ENCODE measurements at places on chromosomes 2 and 18. TPM values are rescaled to one million over a fixed set of nuclear protein-coding genes. Genes with fewer than 3 reads are reported as not detected.

DNA sequence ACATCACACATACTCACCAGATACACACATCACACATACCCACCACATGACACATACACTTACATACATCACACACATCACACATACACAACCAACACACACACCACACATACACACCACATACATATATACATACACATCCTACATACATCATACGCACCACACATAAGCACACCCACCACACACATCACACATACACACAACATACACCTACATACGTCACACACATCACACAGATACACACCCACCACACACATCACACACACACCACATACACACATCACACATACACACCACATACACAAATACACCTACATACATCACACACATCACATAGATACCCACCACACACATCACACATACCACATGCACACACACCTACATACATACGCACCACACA is 158.4 kb downstream of the NDUFA10 start:
- no peak for DNase-seq

DNA sequence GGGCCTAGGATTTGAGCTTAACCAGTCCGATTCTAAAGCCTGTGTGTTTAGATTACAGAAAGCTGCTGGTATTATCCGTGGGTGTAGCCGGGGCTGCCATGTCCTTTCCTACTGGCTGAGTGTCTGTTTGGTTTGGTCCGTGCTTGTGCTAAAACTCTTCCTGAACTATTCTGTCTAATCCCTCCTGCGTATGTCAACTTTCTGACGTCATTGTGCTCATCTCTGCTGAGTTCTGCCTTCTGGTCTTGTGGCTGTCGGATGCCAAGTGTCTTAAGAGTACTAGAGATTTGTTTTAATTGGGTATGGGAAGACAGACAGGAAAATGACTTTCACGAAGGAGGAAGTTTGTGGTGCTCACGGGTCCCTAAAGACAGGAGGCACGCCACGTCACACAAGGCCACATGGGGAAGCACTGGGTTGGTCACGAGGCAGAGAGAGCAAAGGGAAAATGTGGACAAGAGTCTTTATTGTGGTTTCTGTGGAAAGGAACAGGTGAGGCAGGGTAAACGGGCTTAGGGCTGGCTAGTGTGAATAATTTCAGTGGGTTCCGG is 31.8 kb upstream of the NTSR2 start:
- DNase-seq, result no peak

DNA sequence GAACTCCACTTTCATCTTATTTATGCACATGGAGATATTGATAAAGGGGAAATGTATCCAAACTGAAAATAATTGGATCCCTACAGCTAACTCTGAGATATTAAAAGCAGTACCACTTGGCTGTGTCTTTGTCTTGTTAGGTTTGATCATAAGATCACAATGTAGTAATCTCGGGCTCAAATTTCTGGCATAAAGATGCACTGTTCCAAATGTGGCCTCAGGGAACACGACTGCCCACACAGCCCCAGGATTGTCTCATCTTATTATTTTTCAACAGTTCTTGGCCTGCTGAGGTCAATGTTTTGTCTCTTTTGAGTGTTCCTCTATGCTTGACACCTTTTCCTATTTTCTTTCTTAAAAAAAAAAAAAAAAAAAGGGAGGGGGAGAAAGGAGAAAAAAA is 114.1 kb downstream of the GBX2 start:
- DNase-seq, result no peak

CAVIN2 gene
- 1.9 TPM for total RNA-seq

- DNase-seq, result no peak
Measured at GRCh38 chr2:174779361-174779928, 15.2 kb upstream of the CHRNA1 start.

DNA sequence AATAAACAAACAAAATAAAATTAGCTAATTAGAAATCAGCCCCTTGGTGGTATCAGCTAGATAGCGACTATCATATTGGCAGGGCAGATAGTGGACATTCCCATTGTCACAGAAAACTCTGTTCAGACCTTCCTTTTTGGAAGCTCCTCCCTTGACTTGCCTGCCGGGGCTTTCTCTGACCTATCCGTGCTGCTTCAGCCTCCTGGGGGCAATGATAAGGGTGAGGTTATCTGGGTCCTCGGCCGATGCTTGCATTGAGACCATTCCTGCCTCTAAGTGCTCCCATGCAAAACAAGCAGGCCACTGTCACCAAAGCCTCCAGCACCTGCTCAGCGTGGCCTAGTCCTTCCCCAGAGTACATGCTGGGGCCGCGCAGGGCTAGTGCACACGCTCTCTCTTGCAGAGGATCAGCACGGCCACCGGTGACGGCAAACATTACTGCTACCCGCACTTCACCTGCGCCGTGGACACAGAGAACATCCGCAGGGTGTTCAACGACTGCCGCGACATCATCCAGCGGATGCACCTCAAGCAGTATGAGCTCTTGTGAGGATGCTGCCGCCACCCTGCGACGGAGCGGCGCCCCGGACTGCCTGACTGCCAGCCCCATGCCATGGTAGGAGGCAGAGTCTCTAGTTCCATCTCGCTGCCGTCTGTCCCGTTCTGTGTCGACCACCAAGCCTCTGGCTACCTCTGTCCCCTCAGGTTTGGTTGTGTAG is 27.4 kb downstream of the MPPE1 start:
- DNase-seq, result no peak

GRCh38 chr18:21080576-21080975 is 31.0 kb downstream of the ROCK1 start:
- DNase-seq, result no peak

- no peak for DNase-seq
Measured at GRCh38 chr2:38130876-38131275, 54.9 kb upstream of the CYP1B1 start.

DNA sequence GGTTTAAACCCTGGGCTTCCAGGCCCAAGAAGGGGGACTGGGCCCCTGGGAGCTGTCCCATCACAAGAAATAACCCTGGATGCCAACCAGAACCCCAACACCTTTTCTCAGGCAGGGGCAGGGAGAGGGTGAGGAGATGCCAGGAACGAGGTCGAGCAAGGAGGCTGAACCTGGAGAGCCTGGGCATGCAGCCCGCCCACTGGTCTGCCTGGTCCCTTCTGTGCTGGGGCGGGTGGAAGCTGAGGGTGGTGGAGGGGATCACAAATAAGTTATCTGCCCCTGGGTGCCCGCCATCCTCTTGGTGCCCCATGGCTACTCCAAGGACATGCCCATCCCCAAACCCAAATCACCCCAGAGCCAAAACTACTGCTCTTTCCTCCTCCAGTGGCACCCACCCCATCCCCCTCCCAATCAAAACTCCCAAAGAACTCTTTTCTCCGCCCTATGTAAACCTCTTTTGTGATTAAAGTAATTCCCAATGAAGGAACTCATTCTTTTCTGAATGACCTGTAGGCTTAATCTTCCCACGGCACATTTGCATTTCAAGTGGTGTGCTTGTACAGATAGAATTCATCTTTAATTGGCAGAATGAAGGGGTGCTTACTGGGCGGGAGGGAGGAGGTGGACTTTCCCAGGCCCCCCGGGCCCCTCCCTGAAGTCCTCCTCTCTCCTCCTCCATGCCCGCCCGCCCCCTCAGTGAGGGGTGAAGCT is 47.9 kb downstream of the EFR3B start:
- no peak for DNase-seq

DNA sequence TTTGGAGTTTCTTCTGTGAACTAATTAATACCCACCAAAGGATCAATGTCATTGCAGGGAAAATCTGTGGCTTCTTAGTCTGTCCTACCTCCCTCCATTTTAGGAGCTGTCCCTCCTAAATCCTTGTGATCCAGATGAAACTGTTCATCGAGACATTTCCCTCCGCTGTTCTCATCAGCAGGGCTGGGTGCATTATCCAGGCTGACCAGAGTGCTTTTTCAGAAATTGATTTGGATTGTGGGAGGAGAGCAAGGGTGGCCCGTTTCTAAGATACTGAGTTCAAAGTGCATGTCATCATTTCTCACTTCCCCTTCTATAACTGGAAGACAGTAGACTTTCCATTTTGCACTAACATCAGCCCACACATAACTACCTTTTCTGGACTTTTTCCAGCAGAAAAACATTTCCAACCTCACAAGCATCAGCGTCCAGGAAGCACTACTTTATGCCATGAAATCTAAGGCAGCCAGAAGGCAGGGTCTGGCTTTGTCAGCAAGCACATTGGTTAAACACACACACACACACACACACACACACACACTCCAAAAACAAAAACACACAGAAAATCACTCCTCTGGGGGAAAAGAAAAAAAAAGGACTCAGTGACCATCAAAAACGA is 94.1 kb downstream of the ANKRD44 start:
- DNase-seq, result no peak

SMAD4 gene
- total RNA-seq, result 87.2 TPM

GRCh38 chr2:127108090-127108523 is 1.2 kb upstream of the BIN1 start:
- DNase-seq, result no peak

Measured in H4 (cell line).